Posterior cingulate gyrus (tissue), 11 donors: ENCODE measurements at places on chromosomes 4 and X.

- no peak for DNase-seq
Observed at GRCh38 chr4:23969635-23970145, 79.8 kb upstream of the PPARGC1A start.

- no peak for DNase-seq
Observed at GRCh38 chr4:30945586-30945985, 225.4 kb downstream of the PCDH7 start.

GRCh38 chr4:74260036-74260435 lies 48.2 kb upstream of the EPGN start:
- DNase-seq: no peak

DNA sequence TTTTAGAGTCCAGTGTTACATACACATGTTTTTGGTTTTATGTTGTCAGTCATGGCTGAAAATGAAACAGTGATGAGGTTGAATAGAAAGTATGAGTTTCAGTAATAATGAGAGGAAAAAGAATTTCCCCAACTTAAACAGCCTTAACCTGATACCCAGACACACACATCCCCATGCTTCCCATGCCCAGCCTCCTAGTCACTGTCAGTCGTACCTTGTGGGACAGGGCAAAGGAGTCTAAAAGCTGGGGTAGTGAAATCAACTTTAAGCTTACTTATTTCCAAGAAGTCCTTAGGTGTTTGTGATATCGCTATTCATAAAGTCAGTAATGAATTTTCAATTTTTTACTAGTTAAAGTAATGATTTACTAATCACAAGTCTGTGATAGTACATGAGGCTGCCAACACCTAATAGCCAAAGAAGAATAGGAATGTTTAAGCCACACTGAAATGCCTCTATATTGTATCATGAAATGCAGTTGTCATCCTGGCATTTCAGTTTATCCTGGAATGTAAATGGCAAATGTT lies 24.3 kb upstream of the GPR34 start:
- no peak for DNase-seq

GRCh38 chr4:98289375-98289774 lies 28.2 kb downstream of the RAP1GDS1 start:
- DNase-seq: no peak

GRCh38 chrX:24955372-24955930 lies 60.3 kb downstream of the ARX start:
- no peak for DNase-seq

GRCh38 chrX:118528071-118528737 lies 32.6 kb downstream of the DOCK11 start:
- no peak for DNase-seq

DNA sequence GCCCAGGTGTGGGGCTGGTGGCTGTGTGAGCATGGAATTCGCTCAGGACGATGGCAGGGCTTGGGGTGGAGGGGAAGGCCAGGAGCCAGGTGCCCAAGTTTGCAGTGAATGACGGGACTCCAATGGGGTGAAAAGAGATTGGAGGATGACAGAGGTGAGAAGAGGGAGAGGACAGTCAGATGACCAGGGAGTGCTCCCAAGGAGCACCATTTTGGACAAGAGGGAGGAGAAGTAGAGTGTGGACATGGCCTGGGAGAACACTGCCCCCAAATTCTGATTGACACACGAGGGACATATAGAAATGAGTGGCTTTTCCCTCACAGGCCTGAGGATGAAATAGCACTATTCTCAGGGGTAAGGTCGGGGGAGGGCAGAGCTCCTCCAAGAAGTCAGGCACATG lies 6.7 kb downstream of the MRFAP1 start:
- DNase-seq: no peak

DNA sequence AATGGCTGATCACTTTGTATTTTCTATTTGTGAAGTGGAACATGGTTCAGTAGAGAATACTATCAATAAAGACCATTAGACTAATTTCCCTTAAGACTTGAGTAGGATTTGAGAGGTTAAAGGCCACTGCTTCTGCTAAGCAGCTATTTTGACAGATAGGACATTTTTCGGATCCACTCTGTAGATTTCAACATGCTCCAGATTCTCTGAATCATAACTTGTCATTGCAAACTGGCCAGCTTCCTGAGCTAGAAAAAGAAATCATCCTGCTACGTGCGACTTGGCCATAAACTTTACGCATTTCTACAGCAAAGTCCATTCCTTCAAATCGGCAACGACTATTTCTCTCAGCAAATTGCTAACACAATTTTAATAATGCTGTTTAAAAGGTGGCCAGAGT lies 55.2 kb downstream of the MGST2 start:
- DNase-seq: no peak

- DNase-seq: no peak
Observed at GRCh38 chr4:140757232-140757630, 1.0 kb upstream of the TBC1D9 start.

GRCh38 chrX:149652232-149652981 lies 20.8 kb upstream of the TMEM185A start:
- no peak for DNase-seq

- DNase-seq: no peak
Observed at GRCh38 chr4:78545275-78546246, 6.0 kb upstream of the ANXA3 start.

GRCh38 chrX:35798042-35798441 lies at the start of gene MAGEB16:
TSS of gene MAGEB16 (plus strand) at chrX:35798342. CDS start at chrX:35802197, 3,855 bp downstream.
- no peak for DNase-seq

DNA sequence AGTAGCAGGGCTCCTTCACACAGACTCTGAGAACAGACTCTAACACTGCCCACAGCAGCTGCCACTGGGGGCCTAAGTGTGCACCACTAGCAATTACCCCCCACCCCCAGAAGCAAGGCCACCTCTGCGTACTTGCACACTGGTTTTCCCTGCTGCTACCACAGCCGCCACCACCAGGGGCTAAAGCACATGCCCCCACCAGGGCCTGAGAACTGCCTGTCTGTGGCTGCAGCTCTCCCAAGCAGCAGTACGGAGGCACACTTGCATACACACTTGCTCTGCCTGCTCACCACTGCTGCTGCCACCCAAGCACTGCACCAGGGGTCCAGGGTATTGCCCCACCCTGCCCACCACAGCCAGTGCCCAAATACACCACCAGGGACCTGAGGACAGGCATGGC lies 59.6 kb downstream of the SCML2 start:
- no peak for DNase-seq
